ENCODE measurements at places on chromosomes 4 and X.

- no peak for ATAC-seq
Measured at GRCh38 chr4:11264346-11264745, 164.3 kb downstream of the HS3ST1 start.

DNA sequence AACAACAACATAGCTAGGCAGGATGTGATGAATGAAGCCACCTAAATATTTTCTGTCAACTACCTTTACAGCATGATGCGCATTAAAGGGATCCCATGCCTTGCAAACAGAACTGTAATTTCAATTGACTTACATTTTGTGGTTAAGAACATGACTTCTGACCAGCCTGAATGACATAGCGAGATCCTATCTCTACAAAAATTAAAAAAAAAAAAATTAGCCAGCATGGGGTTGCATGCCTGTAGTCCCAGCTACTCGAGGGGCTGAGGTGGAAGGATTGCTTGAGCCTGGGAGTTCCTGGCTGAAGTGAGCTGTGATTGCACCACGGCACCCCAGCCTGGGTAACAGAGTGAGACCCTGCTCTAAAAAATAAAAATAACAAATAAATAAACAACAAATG, 680.6 kb downstream of the IQCM start:
- no peak for ATAC-seq

DNA sequence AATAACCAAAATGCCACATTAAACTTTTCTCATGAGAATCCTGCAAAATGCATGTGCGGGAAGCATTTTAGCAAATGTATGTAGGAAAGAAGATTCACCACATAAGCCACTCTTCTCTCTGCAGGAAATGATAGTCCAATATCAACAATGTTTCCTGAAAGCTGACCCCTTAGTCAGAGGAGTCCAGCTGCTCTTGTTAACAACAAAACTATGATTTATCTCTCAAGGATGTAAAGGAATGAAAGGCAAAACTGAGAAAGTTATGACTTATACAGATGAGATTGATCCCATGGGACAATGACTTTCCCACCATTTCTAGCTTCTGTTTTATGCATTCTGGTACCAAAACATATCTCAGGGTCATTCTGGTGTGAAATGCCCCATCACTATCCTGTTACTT, 125.0 kb upstream of the EDNRA start:
- ATAC-seq, result no peak

DNA sequence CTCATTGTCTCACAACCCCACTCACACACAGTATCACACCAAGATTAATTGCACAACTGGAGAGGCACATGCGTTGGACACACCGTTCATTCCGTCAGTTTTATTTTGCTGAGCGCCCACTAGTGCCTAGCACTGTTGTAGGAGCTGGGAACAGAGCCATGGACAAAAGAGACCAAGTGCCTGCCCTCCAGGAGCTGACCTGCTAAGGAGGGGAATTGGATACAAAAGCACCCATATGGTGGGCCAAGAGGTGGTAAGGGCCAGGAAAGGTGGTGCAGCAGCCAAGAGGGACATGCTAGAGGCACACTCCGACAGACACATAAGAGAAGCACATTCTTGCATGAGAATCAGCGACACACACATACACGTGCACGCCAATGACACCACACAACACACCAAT, 705 bp upstream of the CRMP1 start:
- ATAC-seq, result no peak

GRCh38 chr4:151671541-151672059, 89.2 kb downstream of the GATB start:
- ATAC-seq, result no peak

DNA sequence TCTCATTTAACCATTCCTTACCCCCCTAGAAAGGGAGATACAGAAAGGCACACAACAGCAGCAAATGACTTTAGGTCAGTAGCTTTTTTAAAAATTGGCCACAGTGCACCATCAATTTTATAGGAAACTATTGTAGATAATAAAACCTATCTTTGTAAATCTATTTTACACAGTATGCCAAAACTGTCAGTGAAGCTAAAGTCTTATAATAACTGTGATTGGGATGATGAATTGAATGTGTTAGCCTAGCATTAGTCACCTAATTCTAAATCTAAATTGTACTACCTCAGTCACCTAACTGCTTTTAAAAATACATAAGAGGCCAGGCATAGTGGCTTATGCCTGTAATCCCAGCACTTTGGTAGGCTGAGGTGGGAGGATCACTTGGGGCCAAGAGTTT, 44.2 kb downstream of the SH3RF1 start:
- no peak for ATAC-seq

DNA sequence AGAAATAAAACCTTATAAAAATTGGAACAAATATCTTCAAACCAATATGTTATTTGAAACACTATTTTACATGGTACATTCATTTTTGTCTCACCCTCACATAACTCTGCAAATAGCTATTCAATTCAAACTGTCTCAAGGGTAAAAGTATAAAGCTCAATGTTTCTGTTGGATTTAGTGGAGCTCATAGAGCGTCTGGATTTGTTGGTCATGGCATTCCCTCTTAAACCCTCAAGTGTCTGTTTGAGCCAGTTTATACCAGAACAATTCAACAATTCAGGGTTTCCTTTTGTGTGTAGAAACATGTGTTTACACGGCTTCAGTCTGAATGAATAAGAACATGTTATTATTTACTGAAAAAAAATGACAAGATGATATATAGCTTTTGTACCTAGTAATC, 161.6 kb downstream of the PCDH18 start:
- no peak for ATAC-seq

DNA sequence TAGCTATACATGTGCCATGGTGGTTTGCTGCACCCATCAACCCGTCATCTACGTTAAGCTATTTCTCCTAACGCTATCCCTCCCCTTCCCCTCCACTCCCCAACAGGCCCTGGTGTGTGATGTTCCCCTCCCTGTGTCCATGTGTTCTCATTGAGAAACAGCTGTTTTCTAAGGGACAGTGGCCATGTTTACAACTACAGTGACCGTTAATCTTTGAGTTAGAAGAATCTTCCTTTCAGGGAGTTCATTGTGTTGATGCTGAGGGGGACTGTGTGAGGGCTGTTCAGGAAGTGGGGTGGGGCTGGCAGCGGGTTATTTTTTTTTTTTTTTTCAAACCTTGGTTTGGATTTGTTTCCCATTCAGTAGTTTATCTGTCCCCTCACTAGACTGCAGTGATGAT, 179.9 kb downstream of the NHS start:
- ATAC-seq, result no peak

- ATAC-seq, result no peak
Measured at GRCh38 chr4:52997132-52997416, 135.0 kb downstream of the RASL11B start.

DNA sequence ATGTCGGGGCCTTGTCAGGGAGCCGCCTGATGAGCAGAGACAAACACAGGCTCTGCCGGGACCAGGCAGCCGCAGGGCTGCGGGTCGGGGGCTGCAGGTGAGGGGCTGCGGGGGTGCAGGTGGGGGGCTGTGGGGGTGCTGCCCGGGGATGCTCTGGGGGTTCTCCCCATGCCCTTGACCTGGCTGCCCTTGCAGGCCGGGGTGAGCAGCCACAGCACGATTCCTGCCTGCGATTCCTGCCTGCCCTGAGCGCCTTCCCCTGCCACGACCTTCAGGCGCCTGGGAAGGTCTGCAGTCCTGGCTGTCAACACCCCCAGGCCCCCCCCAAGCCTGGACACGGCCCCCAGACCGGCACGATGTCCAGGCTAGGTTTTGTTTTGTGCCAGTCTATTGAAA, 106.3 kb downstream of the FAM53A start:
- ATAC-seq, result no peak

GRCh38 chr4:62517716-62518115, 1317.6 kb downstream of the ADGRL3 start:
- no peak for ATAC-seq

DNA sequence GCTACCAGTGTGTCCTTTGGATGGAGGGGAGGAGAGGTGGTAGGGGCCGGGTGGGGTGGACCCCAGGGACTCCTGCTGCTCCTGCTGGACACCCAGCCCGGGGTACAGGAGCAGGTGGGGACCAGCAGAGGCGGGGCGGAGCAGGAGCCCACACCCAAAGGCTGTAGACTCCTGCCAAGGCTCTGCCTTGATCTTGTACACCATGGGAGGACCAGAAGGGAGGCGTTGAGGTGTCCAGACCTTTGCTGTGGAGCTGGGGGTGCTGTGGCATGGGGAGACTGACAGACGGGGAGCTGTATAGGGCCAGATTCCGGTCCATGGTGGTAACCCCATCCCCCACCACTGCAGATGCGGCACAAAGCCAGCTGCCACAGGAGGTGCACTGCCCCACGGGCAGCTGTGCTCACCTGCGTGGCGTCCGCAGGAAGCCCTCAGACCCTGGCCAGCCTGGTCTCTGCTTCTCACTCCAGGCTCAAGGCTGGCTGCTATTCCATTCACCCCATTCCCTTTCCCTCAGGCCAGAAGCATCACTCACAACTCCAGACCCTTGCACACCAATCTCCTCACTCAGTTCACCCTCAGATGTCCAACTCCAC, 5.0 kb upstream of the SLC26A1 start:
- ATAC-seq, result no peak

- no peak for ATAC-seq
Measured at GRCh38 chrX:55007656-55008055, 7.5 kb downstream of the APEX2 start.

DNA sequence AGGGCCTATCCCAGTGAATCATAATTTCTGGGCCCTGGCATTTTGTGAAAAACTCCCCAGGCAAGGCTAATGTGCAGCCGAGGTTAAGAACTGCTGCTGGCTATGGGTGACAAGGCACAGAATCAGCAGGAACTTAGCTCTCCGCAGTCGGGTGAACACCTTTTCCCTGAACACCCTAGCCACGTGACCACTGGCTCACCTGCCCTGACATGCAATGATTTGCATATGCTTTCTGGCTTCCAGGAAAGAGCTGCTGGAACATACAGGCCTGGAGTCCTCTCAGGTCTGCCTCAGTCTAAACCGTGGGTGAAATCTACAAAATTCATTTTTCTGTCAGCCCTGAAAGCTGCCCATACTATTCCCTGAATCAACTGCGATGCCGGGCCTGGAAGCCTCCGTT, 56.6 kb downstream of the ZNF827 start:
- ATAC-seq, result peak; percentile 68

DNA sequence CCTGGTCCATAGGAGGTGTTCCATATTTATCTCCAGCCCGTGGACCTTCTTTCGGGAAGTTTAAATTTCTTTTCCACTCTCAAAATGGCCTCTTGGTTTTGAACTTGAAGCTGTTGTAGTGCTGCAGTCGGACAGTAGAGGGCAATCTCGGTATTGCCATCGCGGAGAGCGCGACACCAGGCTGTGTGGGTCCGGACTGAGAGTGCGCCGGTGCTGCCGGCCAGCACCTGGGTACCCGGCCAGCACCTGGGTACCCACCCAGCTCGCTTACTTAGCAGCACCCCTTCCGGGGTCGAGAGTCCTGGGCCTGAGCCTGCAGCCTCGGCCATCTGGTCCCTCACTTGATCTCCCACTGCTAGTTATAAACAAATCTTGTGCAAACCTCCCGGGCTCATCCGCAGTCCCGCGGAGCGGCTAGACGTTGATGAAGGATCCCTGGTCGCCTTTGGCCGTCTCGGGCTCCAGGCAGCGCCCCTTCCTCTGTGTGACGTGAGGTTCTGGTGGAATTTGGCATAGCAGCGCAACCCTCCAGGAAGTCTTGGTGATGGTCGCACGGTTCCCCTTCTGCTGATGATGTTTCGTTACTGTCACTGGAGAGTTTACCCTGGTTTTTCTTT, 18.0 kb downstream of the FAM9A start:
- ATAC-seq, result no peak

All from stimulated activated memory B cell treated with anti-CD40 and anti-IgM and Interleukin-4, amounts not matched to agents 10 μg/mL and 1 μg/mL and 100 μg/mL, for 72 hours (primary cell).